ENCODE measurements at places on chromosomes 3 and 15.

DNA sequence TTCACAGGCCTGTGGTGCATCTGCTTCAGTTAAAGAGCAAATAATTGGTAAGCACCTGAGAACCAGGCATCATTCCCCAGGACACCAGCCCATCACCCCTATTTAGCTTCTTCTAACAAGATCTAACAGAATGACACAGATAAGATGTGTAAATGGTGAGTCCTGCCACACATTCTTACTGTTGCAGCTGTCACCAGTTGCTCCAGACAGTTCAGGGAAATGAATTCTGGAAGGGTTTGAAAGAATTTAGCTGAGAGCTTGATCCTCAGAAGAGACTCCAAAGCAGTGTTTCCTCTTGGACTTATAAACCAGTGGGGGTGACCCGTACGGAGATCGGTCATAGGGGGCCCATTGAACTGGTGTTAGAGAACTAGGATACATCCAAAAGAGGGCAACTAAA, 238.0 kb downstream of the MEX3B start:
- DNase-seq, result no peak

DNA sequence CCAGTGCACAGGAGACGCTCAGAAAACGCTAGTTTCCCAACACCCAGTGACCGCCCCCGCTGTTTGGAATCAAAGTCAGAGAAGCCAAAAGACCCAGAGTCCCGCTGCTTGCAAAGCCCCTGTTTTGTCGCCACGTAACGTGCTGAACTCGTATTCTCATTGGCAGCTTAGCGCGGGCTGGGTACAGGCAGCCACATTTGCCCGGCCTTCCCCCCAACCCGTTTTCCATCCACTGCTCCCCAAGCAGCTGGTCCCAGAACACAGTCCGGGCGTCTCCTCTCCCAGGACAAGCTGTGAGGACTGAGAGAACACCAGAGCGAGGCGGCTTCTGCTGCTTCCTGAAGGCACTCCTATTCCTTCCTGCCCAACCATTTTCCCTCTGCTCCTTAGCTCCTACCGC, 54.8 kb downstream of the RASGRF1 start:
- DNase-seq, result no peak

DNA sequence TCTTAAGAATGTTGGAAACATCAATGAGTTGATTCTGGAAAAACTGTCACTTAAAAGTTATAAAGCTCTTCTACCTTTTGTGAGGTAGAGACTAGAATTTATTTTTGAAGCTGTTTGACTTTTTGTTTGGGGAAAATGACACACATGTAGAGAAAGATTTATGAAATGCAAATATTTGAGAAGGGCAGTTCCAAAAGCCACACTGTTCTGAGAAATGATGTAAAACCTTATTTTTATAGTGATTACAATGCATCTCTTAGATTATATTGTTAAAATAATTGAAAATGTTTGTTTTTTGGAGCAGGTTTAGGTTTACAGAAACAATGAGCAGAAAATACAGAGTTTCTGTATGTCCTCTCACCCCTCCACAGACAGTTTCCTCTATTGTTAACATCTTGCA, 116.1 kb upstream of the CMC1 start:
- no peak for DNase-seq

DNA sequence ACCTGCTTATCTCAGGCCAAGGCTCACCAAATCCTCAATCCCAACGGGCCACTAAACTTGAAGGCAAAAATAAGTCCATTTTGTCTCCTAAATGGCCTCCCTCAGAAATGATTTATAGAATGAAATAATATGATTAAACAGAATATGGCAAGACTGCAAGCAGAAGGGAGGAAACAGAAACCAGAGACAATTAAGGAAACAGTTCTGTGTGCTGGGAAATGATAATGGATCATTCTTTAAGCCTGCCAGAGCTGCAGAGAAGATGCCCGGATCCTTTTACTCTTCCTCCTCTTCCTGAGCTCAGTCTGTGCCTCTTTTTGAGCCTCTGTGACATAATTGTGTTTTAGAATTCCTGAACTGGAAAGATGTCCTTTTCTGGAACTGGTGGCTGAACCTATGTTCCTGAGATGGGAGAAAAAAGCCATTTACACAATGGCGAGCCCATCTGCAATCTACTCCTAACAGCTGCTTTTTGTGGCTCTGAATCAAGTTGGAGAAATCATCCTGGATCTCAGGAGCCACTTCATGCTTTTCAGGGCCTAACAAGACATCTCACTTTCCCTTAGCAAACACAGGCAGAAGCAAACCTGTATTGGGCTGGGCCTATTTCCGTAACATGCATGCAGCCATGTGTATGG, 2.8 kb upstream of the ABHD2 start:
- DNase-seq, result no peak

GRCh38 chr15:101192081-101192480, 59.8 kb downstream of the CHSY1 start:
- DNase-seq, result no peak

- DNase-seq, result no peak
Observed at GRCh38 chr15:68052431-68052830, 1.7 kb upstream of the PIAS1 start.

- no peak for DNase-seq
Observed at GRCh38 chr3:194423317-194423716, 24.3 kb upstream of the GP5 start.

GRCh38 chr3:57309769-57310360, 17.4 kb upstream of the ASB14 start:
- no peak for DNase-seq

- no peak for DNase-seq
Observed at GRCh38 chr3:155179966-155180757, 100.0 kb downstream of the MME start.

- DNase-seq, result no peak
Observed at GRCh38 chr15:51904931-51905330, 66.6 kb downstream of the LEO1 start.

DNA sequence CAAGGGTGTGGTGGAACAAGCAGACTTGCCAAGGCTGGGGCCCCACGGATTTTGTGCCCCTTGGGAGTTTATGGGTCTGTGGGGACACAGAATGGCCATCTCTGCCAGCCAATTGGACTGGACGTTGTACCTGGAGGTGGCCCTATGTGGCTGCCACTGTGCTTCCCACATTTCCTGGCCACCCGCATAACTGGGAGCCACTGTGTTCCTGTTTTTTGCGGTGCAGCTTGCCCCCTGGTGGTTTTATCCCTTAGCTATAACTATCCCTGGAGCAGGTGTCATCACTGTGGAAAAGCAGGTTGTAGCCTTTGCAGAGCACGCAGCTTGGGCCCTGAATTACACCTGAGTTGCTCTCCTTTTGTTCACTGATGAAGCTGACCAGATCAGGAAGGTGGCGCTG, 306.3 kb downstream of the ZPLD1 start:
- no peak for DNase-seq

DNA sequence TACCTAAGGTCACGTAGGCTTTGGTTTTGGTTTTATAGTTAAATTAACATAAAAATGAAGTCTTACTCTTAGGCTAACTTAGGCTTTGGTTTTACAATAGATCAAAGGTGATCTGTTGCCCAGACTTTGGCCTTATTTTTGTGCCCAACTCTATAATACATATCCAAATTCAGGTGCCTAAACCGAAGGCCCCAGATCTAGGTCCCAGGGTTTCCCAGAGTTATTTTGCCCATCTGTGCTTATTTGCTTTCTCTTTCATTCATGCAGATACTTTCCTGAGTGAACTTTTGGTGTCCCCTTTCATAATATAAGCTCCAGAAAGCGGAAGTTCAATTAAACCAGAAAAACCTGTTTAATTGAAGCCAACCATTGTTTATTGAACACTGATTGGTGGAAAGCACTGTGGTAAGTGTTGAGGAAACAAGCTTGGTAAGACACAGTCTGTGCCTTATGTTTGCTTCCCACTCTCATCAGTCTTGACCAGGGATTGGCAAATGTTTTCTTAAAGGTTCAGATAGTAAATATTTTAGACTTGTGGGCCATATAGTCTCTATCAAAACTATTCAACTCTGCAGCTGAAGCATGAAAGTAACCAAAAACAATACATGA, 209.7 kb downstream of the WDR72 start:
- no peak for DNase-seq

- DNase-seq, result no peak
Observed at GRCh38 chr3:133859381-133860234, 36.1 kb downstream of the RAB6B start.

DNA sequence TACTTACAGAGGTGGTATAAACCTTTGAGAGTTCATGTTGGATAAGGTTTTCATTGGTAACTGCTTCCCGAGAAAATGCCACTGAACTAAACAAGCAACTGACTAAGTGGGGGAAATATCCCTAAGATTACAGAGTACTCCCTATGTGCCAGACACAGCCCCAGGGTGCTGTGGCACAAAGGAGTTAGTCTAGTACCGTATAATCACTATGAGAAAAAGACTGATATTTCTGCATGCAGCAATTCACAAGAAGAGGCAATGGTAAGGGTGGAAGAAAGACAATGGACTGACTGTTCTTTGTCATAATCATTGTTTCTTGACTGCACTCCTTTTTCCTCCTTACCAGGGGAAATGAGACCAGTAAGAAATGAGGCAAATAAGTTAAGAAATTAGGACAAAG, 20.0 kb upstream of the SLC25A26 start:
- DNase-seq, result no peak

GRCh38 chr15:47437491-47437890, 279.8 kb upstream of the SEMA6D start:
- no peak for DNase-seq

DNA sequence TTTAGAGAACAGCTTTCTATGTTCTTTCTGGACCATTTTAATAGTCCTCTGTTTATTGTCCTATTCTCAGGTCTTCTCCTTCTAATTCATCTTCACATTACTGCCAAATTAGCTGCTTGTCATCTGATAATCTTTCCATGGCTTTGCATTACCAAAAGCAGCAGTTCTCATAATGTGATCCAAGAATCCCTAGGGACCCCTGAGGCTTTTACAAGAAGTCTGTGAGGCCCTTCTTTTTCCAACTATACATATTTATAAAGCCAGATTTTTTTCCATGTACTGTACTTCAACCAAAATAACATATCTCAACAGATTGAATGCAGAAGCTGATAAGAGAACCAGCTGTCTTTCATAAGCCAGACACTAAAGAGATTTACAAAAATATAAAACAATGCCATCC, 162.5 kb upstream of the BFSP2 start:
- no peak for DNase-seq

DNA sequence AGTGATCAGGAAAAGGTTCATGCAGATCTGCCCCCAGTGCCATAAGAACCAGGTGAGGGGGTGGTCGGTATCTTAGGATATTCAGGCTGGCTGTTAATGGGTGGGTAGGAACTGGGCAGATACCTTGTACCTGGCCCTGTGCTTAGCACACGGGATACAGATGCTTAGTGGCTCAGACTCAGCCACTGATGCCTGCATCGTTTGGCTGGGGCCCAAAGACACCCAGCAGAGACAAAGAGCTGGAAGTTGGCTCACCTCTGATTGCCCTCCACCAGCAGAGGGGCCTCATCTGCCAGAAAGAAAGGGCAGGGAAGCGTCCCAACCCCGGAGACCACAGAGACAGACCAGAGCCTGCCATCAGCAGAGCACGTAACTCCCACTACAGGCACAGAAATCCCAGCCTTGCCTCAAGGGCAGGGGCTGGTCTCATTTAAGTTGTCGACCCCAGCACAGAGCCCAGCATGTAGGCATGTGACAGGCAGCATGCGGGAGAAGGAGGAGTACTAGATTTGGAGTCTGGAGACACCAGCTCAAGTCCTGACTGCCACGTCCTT, 64.1 kb upstream of the SLC6A1 start:
- no peak for DNase-seq

- peak; percentile 50 for DNase-seq
Observed at GRCh38 chr3:48561045-48561736, 2.4 kb downstream of the UCN2 start.
